ENCODE measurements at places on chromosomes 7 and 10.

- no peak for DNase-seq
Measured at GRCh38 chr10:117425974-117426566, 50.8 kb upstream of the PDZD8 start.

- DNase-seq = no peak
Measured at GRCh38 chr10:96228408-96228994, 42.9 kb downstream of the BLNK start.

- peak; percentile 59 for DNase-seq
Measured at GRCh38 chr7:153193144-153193595, 433.6 kb downstream of the ACTR3B start.

- DNase-seq = no peak
Measured at GRCh38 chr7:151673216-151673615, 153.5 kb upstream of the RHEB start.

DNA sequence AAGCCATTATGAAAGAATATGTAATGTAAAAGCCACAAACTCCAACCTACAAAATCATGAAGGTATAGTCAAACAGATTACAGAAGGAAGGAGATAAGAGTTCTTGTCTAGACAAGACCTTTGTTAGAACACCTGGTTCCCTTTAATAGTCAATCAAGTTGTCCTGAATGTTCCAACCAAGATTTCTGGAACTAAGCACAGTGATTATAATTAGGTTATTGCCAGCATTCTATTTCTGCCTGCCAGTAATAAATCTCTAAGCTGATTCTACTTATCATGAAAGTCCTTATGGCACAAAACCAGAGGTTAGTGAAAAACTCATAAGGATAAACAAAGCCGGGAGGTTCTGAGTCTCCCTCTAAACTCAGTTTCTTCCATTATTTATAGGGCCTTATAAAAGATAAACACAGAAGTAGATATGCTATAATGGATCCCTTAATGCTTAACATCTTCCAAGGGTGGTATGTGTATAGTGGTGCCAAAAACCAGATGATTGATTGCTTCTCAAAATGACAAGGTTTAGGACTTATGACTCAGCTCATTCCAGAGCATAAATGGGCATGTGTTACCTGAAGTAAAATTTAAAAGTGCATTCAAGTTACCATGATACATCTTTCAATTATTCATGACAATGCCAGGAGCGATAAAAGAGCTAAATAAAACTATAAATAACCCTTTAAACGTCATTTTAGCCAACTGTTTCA, 237.2 kb downstream of the CSTF2T start:
- DNase-seq = no peak

DNA sequence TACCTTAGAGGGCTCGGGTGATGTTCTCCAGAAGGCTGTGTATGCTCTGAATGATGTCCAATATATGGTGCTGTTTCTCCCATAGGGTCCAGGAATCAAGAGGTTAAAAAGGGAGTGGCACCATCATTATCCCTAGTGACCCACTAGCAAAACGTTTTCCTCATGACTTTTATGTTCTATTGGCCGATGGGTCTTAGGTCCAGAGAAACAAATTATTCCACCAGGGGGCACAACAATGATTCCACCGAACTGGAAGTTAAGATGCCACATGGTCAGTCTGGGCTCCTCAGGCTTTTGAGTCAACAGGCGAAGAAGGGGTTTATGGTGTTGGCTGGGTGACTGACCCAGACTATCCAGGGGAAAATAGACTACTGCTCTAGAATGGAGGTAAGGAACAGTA, 256.1 kb downstream of the COBL start:
- DNase-seq = no peak

GRCh38 chr10:131876508-131876907, 24.3 kb upstream of the PPP2R2D start:
- no peak for DNase-seq

DNA sequence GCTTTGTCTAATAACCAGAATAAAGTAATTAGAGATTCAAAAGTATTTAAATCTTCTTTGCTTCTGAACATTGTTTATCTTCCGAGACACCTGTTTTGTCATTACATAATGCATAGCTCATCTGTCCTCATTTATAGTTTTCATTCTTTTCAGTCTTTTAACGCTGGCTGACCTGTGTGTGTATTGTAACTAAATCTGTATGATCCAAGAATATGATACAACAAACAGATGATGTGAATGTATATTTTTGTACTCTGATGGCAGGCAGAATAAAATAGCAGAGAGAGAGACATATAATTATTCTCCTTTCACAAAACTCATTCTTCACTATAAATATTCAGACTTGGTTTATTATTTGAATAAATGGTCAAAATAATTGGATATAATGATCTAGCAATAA, 80.6 kb downstream of the ORC5 start:
- DNase-seq = peak; percentile 31

GRCh38 chr10:14468023-14468441, 137.3 kb upstream of the FRMD4A start:
- DNase-seq = peak; percentile 85

GRCh38 chr7:55131142-55131929, 112.5 kb downstream of the EGFR start:
- no peak for DNase-seq

GRCh38 chr7:30740417-30741181, 11.3 kb upstream of the INMT start:
- DNase-seq = peak; percentile 81

- DNase-seq = no peak
Measured at GRCh38 chr10:124198125-124198501, 104.7 kb upstream of the CHST15 start.

DNA sequence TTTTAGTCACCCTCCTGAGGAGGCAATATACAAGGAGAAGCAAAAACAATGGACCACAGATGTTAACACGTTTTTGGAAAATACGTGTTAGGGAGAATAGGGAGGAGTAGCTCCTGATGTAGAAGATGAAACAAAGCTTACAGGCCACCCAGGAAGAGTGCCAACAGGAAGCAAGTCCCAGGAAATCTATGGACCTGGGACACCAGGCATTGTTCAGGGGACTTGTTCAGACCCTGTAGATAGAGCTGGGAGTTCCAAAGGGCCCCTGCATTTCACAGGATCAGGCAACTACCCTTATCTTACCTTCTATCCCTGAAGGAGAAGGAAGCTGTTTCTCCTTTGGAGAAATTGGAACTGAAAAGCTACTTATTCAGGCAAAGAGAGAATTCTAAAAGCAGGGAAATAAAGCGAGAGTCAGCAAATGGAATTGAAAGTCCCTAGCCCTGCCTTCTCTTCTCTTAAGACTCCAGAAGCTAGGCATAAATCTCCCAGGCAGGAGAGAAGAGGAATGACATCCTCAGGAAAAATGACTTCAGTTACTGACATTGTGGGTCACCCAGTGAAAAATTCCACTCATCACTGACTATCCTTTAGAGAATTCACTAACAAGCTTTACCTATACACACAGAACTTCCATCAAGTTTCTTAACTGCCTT, 77.7 kb upstream of the FAM3C start:
- no peak for DNase-seq

DNA sequence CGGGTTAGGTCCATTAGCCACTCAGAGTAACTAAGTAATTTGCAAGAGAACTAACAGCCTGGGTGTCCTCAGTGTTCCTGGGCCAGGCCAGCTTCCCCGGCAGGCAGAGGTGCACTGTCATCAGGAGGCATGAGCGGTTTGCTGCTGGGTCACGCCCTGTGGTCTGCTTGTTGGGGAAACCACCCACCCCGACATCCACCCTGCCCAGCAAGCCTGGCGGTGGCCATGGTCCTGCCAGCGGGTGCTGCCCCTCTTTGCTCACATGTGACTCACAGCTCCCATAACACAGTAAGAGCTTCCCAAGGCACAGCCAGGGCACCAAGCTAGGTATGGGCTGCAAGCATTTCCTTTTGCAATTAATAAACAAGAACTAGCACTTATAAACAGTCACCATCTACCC, 75.9 kb downstream of the RGS10 start:
- DNase-seq = no peak

DNA sequence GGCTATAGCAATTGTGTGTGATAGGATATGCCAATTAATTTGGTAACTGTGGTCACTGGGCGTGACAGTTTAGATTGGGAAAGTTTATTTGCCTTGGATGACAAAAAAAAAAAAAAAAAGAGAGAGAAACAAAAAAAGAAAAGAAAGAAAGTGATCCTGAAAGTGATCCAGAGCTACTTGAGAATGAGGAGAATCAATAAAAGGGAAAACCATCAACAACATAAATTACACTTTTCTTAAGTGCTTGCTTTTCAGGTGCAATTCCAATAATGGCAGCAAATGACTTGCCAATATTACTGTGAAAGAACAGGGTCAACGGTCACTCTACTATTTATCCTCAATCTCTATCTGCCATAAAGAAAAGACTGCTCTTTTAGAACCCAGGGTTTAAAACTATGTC, 191.8 kb upstream of the SEMA3C start:
- DNase-seq = no peak

- no peak for DNase-seq
Measured at GRCh38 chr7:128003167-128003566, 28.1 kb downstream of the LRRC4 start.

GRCh38 chr7:129298268-129298893, 73.6 kb downstream of the AHCYL2 start:
- DNase-seq = peak; percentile 68

GRCh38 chr7:69932034-69932628, 333.9 kb downstream of the AUTS2 start:
- DNase-seq = peak; percentile 69

GRCh38 chr10:127399668-127400067, 149.4 kb upstream of the NPS start:
- DNase-seq = no peak

- DNase-seq = no peak
Measured at GRCh38 chr7:83872501-83872900, 223.6 kb upstream of the SEMA3E start.

DNA sequence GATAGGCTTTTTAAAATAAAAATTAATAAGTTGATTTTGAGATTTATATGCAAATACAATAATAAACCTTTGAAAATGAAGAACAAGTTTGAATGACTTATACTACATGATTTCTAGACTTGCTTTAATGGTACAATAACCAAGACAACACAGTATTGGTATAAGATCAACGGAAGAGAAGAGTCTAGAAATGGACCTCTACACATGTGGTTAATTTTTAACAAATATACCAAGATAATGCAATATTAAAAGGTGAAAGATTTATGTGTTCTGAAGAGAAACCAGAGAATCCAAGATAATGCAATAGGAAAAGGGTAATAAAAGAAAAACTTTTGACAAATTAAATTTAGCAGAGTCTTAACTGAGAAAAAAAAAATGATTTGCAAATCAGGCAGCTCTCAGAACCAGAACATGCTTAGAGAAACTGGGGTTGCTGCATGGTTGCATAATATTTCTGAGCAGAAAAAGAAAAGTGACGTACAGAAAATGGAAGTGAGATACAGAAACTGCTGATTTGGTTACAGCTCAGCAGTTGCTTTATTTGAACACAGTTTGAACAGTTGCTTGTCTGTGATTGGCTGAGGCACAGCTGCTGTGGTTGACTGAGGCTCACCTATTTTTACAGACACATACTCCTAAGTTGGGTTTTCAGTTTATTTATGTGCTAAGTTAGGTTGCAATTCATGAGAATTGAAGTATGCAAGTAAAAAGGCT, 365.9 kb downstream of the CRPPA start:
- DNase-seq = no peak

DNA sequence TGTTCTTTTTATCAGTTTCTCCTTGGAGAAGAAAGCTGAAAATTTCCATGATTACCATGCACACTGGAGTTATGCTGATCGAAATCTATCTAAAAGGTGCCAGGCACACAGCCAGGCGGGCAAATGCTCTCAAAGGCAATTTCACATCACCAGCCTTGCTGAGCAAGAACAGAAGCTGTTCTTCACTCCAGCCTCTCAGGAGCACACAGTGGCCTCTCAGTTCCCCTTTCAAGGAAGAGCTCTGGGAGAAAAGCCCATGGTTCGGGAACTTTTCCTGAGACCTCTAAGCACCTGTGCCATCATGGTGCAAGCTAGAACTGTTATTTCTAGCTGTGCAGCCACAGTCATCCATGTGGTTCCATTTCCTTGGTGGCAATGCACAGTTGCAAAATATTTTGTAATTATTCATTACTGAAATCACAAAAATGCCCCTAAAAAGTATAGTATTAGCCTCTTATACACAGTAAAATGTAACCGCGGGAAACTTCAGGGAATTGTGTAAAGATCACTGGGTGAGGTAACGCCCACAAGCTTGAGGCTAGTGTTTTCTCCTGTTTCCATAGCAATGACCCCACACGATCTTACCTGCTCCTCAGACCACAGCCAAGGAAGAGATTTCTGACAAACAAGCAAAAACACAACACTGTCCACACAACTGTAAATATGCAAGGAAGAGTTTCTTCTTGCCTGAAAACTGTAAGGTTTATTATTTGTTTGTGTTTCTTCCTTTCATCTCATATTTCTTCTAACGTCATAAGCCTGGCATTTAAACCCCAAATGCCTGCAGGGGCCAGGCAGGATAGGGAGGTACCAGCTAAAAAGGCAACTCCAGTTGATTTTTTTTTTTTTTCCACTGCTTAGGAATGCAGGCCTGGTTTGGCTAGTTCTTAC, 121.2 kb downstream of the FAM107B start:
- DNase-seq = no peak

- DNase-seq = no peak
Measured at GRCh38 chr7:45726883-45727282, 146.0 kb downstream of the CCDC201 start.

- DNase-seq = peak; percentile 22
Measured at GRCh38 chr10:78614267-78614666, 454.5 kb upstream of the ZMIZ1 start.

All from cerebellar cortex (tissue), 1 donor.